K562 (cell line): ENCODE measurements at places on chromosomes 11 and 22. TPM values are rescaled to one million over a fixed set of nuclear protein-coding genes. Genes with fewer than 3 reads are reported as not detected.

- no peaks in the 10 kb centered on the region for H3K36me3 ChIP-seq
- no peak overlapping the region for H3K4me3 ChIP-seq
- H3K27me3 ChIP-seq, result peaks cover 25% of the 10 kb centered on the region
- H3K4me1 ChIP-seq, result no peaks in the 10 kb centered on the region
- no peak overlapping the region for H3K27ac ChIP-seq
- DNase-seq, result no peak
Observed at GRCh38 chr11:130528298-130529261, 80.1 kb downstream of the ADAMTS15 start.

The MS4A12 gene
- not detected in 2 replicates for polyA plus RNA-seq

DNA sequence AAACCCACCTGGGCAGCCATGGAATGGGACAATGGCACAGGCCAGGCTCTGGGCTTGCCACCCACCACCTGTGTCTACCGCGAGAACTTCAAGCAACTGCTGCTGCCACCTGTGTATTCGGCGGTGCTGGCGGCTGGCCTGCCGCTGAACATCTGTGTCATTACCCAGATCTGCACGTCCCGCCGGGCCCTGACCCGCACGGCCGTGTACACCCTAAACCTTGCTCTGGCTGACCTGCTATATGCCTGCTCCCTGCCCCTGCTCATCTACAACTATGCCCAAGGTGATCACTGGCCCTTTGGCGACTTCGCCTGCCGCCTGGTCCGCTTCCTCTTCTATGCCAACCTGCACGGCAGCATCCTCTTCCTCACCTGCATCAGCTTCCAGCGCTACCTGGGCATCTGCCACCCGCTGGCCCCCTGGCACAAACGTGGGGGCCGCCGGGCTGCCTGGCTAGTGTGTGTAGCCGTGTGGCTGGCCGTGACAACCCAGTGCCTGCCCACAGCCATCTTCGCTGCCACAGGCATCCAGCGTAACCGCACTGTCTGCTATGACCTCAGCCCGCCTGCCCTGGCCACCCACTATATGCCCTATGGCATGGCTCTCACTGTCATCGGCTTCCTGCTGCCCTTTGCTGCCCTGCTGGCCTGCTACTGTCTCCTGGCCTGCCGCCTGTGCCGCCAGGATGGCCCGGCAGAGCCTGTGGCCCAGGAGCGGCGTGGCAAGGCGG, 11.4 kb upstream of the ARHGEF17 start:
- H3K36me3 ChIP-seq, result no peaks in the 10 kb centered on the region
- H3K27me3 ChIP-seq, result peaks cover 26% of the 10 kb centered on the region
- no peak overlapping the region for H3K4me3 ChIP-seq
- no peaks in the 10 kb centered on the region; the same call in 2 of the 3 replicates for H3K4me1 ChIP-seq
- DNase-seq, result no peak

DNA sequence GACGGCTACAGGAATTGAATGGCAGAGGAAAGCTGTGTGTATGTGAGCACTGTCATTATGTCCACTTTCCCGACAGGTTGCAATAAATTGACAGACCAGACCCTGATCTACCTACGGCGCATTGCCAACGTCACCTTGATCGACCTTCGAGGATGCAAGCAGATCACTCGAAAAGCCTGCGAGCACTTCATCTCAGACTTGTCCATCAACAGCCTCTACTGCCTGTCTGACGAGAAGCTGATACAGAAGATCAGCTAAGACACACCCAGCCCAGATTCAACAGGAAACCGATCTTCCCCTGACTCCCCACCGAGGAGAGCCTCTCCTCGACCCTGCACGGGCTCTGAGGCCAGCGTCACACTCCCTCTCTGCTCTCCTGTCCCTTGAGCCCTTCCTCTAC, 11.5 kb upstream of the GRK2 start:
- no peak overlapping the region for H3K27ac ChIP-seq
- H3K4me1 ChIP-seq, result peaks cover 16% of the 10 kb centered on the region; the same call in 1 of the 2 replicates
- no peak overlapping the region for H3K4me3 ChIP-seq
- DNase-seq, result no peak

DNA sequence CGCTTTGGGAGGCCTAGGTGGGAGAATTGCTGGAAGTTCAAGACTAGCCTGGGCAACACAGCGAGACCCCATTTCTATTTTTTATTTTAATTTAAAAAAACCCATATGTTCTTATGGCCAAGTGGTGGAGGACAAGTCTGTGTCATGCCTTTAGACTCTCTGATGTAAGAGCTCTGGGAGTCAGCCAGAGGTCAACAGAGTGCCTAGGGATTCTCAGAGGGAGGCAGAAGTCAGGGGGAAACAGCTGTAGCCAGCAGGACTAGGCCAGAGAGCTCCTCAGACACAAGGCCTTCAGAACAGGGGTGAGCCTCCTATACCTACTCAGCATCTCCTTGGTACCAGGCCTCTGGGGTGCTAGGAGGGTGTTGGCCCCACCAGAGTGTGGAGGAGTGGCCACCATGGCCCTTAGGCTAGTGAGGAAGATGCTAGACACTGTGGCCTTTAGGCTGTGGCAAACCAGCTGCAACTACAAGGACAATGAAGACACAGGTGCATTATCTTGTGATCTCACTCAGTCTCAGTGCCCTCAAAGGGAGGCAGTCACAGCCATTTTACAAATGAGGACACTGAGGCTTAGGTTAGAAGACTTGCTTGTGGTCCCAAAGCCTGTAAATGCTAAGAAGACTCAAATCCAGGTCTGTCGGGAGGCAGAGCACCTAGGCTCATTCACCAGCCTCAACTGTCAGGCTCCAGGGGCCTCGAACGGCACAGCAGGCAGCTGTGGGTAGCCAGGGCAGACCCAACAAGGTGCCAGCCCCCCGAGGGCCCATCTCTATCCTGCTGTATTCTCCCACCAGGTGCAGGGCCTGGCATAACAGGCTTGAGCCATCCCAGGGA, 5.0 kb downstream of the ZP1 start:
- H3K36me3 ChIP-seq, result no peaks in the 10 kb centered on the region
- no peak overlapping the region for H3K4me3 ChIP-seq
- H3K4me1 ChIP-seq, result peaks cover 25% of the 10 kb centered on the region
- H3K27me3 ChIP-seq, result no peaks in the 10 kb centered on the region
- no peak overlapping the region for H3K27ac ChIP-seq

The B4GALNT4 gene
- 30.0 and 32.0 TPM in 2 replicates for polyA plus RNA-seq

GRCh38 chr11:128552783-128553661, 34.3 kb downstream of the ETS1 start:
- no peak overlapping the region for H3K27ac ChIP-seq
- H3K4me3 ChIP-seq, result no peak overlapping the region
- no peaks in the 10 kb centered on the region for H3K27me3 ChIP-seq
- peaks cover 4% of the 10 kb centered on the region for H3K4me1 ChIP-seq
- no peaks in the 10 kb centered on the region for H3K36me3 ChIP-seq
- no peak for DNase-seq

- peaks cover 39% of the 10 kb centered on the region for H3K27me3 ChIP-seq
- H3K27ac ChIP-seq, result no peak overlapping the region
- DNase-seq, result no peak
- peaks cover 9% of the 10 kb centered on the region for H3K4me1 ChIP-seq
Observed at GRCh38 chr22:18148293-18148965, 1.5 kb upstream of the USP18 start.

The TLCD5 gene
- polyA plus RNA-seq, result 1.5 and 1.8 TPM in 2 replicates

- no peaks in the 10 kb centered on the region for H3K36me3 ChIP-seq
- no peak for DNase-seq
- H3K27ac ChIP-seq, result no peak overlapping the region
- H3K27me3 ChIP-seq, result no peaks in the 10 kb centered on the region
Observed at GRCh38 chr11:70948398-70948797, 304.0 kb downstream of the SHANK2 start.

- H3K4me3 ChIP-seq, result no peak overlapping the region
- H3K27ac ChIP-seq, result no peak overlapping the region
- DNase-seq, result no peak
- H3K27me3 ChIP-seq, result peaks cover 12% of the 10 kb centered on the region; the same call in 2 of the 3 replicates
- no peaks in the 10 kb centered on the region for H3K36me3 ChIP-seq
Observed at GRCh38 chr11:17590463-17590862, 43.4 kb downstream of the OTOG start.

DNA sequence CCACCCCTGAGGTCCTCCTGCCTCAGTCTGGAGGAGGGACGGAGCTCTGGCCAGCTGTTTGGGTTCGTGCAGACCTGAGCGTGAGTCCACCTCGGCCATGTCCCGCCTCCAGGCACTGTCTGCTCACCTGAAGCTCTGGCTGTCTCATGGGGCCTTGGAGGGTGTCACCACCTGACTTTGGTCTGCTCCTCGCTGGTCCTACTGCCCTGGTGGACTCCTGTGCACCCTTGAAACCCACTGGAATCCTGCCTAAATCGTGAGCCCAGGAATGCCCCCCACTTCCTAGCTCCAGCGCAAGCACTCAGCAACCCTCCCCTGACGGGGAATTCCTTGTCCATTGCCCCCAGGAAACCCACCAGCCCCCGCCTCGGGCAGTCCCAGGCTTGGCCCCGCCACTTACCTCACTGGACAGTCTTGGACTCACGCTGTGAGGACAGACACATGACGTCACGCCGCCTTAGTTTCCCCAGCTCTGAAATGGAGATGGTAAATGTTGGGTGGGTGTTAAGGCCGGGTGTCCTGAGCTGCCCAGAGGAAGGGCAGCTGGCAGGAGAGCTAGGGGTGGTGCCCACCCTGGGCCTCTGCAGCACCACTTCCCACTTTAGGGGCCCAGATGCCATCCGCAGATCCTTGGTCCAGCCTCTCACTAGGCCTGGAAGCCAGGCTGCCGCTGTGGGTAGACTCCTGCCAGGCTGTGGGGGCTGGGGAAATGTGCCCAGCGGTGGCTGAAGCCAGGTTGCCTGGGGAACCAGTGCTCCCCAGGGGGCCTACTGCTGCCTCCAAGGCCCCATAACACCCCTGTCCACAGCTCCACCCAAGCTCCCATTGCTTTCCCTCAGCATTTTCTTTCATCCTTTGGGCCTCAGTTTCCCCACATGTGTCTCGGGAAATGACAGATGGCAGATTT, 18.2 kb upstream of the TBX1 start:
- DNase-seq, result no peak
- peaks cover 58% of the 10 kb centered on the region for H3K27me3 ChIP-seq
- H3K4me1 ChIP-seq, result peaks cover 80% of the 10 kb centered on the region
- H3K4me3 ChIP-seq, result no peak overlapping the region
- no peaks in the 10 kb centered on the region for H3K36me3 ChIP-seq
- H3K27ac ChIP-seq, result no peak overlapping the region
